Myometrial cell (primary cell): ENCODE measurements at places on chromosomes 7 and 10. TPM values are rescaled to one million over a fixed set of nuclear protein-coding genes. Genes with fewer than 3 reads are reported as not detected.

The HMX3 gene
- not detected in 2 replicates for total RNA-seq

The SKAP2 gene
- total RNA-seq = 19.6 and 24.3 TPM in 2 replicates

The ZNF736 gene
- total RNA-seq = 2.7 and 3.2 TPM in 2 replicates

The GIMAP2 gene
- total RNA-seq = 1.2 TPM in 1 of 2 replicates, not detected in the other

The DEPP1 gene
- 9.7 and 14.4 TPM in 2 replicates for total RNA-seq

The CDCA7L gene
- 36.3 and 44.7 TPM in 2 replicates for total RNA-seq

The ITPRID1 gene
- not detected in 2 replicates for total RNA-seq

The PTPRN2 gene
- total RNA-seq = 0.58 and 1.1 TPM in 2 replicates

The INA gene
- total RNA-seq = 1.2 and 1.7 TPM in 2 replicates

The SPDYE2 gene
- not detected in 2 replicates for total RNA-seq

The ANKRD2 gene
- total RNA-seq = 0.29 TPM in 1 of 2 replicates, not detected in the other

The OR2A5 gene
- total RNA-seq = not detected in 2 replicates

The CALHM2 gene
- total RNA-seq = 38.6 and 52.5 TPM in 2 replicates

The ZDHHC6 gene
- total RNA-seq = 14.9 and 25.9 TPM in 2 replicates
